ENCODE measurements at places on chromosomes 2 and 18.

DNA sequence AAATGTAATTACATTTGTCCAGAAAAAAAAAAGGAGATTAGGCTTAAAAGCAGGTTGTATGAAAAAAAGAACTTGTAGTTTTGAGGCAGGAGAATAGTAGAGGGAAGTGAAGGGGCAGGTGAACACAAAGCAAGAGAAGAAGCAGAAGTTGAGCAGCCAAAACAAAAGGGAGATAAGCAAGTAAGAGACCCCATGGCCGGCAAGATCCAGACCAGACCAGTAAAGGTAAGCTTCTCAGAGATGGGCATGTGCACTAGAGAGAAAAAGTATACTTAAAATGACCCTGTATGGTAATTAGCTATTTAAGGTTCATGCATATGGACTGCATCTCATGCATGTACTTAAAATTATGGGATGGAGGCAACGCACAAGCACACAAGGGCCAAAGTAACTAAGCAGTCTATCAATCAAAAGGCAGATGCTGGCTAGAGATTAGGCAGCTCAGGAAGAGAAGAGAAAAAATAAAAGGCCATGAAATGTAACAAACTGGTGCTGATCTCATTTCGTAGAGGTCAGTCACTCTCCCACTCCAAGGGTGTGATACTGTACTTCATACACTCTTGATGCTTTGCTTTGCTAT, 9.7 kb downstream of the SIGLEC15 start:
- no peak for DNase-seq

DNA sequence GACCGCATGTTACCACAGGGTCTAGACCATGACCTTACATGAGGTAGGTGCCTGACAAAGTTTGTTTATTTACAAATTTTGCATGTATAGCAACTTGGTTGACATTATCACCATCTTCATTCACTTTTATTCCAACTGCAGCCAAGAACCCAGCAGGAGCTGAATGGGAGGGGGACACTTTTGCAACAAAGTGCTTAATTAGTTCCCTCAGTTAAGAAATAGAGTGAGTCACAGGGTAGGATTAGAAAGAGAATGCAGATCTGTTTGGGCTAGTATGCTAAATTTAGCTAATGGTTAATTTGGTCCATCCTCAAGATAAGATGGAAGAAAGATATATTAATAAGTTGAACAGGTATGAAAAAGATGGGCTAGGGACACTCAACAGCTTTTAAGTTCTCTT, 678.9 kb downstream of the ARHGAP15 start:
- peak; percentile 22 for DNase-seq

- DNase-seq, result no peak
These were observed 59.8 kb downstream of the CENPO start for GRCh38 chr2:24853046-24853445.

GRCh38 chr2:127088706-127089105, 18.2 kb downstream of the BIN1 start:
- DNase-seq, result no peak

GRCh38 chr2:219684721-219685689, 57.6 kb downstream of the SLC4A3 start:
- peak; percentile 58 for DNase-seq

DNA sequence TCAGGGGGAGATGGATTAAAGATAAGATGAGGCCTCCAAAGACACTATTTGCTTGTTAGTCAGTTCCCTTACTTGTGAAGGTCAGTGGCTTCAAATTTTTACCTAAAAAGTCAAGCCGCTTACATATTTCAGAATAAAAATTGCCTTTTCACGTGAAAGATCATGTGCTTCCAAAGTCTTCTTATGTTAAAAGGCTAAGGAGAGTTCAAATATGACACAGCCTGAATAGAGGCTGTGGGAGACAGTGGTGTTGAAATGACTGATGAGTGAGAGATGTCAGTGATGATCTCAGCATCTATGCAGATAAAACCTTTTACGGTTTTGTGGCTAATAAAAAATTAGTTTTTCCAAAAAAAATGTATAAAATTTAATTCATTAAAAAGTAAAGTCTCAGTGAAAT, 40.5 kb downstream of the UPP2 start:
- no peak for DNase-seq

DNA sequence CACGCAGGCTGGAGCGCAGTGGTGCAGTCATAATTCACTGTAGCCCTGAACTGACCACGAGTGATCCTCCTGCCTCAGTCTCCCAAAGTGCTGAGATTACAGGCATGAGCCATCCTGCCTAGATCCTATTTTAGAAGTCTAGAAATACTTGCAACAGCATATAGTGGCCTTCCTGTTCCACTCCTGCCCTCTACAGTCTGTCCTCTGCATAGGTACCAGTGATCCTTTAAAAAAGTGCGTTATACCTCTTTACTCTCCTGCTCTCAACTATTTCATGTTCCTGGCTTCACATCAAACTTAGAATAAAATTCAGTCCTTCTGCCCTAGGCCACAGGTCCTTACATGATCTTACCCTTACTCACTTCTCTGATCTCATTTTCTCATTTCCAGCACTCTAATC, 6.0 kb downstream of the COMMD1 start:
- no peak for DNase-seq

DNA sequence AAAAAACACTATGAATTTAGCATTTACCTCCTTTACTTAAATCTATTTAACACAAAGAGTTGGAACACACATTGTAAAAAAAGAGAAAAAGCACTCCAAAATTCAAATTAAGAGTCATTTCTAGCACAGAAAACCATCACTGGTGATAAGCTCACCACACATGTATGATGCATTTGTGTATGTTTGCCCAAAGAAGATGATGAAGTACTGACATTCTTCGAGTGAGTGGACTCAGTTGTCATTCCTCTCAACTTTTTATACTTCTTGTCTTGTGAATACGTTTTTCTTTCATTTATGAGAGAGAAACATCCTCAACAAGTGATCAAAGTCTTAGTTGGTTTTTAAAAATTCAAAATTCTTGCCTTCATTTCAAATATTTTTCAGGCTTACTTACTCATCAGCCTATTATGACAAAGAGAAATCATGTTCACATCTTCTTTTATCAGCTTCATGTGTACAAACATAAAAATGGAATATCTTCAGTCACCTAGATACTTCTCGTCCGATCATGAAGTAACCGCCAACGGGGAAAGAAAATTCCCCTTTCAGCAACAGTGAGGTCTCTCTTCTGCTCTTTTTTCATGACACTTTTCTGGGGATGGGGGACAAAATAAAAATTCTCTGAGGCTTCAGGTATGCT, 1.5 kb downstream of the DSEL start:
- peak; percentile 28 for DNase-seq
